ENCODE measurements at places on chromosomes 13 and 19. TPM values are rescaled to one million over a fixed set of nuclear protein-coding genes. Genes with fewer than 3 reads are reported as not detected.

GRCh38 chr13:30034458-30034795, 184.0 kb upstream of the UBL3 start:
- DNase-seq, result no peak

GRCh38 chr13:105410602-105411001, 1124.9 kb downstream of the EFNB2 start:
- DNase-seq, result peak; percentile 57

- no peak for DNase-seq
Observed at GRCh38 chr13:42041684-42042035, 6.8 kb upstream of the DGKH start.

SULT2B1 gene
- total RNA-seq, result 0.72 TPM

CEACAM3 gene
- not detected for total RNA-seq

GRCh38 chr13:98649861-98650260, 73.0 kb upstream of the STK24 start:
- no peak for DNase-seq
